AG20443 (cell line): ENCODE measurements at places on chromosomes 2 and 18.
A peak's percentile ranks its signal among the peaks of the same experiment; 100 is the strongest.

GRCh38 chr2:224847381-224847780, 131.2 kb upstream of the CCDC195 start:
- DNase-seq: no peak

- peak; percentile 42 for DNase-seq
Observed at GRCh38 chr2:70367722-70368323, 66.0 kb upstream of the FAM136A start.

DNA sequence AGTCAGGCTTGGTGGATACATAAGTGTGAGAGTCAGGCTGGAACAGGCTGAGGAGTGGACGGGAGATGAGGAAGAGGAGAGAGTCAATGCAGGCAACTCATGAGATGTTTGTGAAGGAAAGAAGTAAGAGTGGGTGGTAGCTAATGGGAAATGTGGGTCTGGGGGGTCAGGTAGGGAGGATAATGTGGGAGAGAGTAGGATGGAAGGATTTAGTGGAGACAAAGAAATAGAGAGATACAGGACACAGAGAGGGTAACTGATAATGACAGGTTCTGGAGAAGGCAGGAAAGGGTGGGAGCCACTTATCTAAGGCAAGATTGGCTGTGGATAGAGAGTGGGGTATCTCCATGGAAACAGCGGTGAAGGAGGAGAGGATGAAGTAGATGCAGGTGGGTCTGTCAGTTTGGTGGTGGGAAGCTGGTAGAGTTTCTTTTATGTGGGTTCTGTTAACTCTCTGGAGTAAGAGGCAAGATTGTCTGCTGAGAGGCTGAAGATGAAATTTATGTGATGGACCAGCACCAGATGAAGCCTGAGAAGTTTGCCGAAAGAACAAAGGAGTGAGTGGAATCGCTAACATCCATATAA, 190.6 kb upstream of the SPRED2 start:
- no peak for DNase-seq

DNA sequence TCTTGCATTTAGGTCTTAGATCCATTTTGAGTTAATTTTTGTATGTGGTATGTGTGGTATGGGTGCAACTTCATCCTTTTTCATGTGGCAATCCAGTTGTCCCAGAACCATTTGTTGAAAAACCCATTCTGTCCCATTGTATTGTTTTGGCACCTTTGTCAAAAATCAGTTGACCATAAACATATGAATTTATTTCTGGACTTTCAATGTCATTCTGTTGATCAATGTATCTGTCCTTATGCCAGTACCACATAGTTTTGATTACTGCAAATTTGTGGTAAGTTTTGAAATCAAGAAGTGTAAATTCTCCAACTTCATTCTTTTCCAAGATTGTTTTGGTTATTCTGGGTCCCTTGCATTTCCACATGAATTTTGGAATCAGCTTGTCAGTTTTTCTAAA, 16.6 kb upstream of the ZNF396 start:
- no peak for DNase-seq

DNA sequence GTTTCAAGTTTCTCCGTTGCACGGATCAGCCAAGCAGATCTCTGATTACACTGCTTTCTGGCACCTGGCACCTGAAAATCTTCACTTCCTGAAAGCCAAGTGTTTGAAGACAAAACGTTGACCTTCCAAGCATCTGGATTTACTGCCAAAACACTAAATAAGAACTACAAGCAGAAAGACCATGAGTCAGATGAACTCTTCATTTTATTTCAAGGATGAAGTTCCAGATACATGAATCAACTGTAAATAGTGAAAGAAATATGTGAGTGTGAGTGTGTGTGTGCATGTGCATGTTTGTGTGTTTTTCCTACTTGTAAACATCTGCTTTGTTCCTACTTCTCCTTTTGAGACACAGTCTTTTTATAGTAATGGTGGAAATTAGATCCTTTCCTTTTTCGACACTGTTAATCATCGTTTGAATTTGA, 60.0 kb upstream of the DTNA start:
- DNase-seq: peak; percentile 47

GRCh38 chr18:8994603-8995002, 107.9 kb upstream of the NDUFV2 start:
- DNase-seq: no peak

GRCh38 chr2:60888853-60889252, 7.5 kb downstream of the REL start:
- no peak for DNase-seq

DNA sequence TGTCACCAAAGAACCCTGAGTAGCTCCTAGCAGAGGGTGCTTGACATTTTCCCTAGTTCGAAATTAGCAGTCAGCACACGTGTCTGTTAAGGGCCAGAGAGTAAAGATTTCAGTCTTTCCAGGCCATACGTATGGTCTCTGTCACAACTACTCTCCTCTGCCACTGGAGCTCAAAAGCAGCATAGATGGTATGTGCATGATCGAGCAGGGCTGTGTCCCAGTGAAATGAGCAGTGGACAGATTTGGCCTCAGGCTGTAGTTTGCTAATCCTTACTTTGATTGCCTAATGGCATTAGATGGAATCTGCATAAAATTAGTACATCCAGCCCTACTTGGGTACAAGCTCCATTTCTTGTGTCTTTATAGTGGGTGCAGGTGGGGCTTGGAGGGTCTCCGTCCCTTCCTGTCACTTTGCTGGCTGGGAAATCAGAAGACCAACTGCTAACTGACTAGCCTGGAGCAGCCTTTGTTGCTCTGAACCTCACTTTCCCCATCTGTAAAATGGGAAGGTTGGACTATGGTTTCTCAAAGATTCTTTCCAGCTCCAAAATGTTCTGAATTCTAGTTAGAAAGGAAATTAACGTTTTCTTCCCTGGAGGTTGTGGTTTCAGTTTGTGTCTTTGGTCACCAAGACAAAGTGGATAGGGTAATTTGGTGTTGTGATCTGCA, 108.5 kb downstream of the GLI2 start:
- no peak for DNase-seq

GRCh38 chr18:24138409-24138788, 463 bp upstream of the CABYR start:
- peak; percentile 16 for DNase-seq

DNA sequence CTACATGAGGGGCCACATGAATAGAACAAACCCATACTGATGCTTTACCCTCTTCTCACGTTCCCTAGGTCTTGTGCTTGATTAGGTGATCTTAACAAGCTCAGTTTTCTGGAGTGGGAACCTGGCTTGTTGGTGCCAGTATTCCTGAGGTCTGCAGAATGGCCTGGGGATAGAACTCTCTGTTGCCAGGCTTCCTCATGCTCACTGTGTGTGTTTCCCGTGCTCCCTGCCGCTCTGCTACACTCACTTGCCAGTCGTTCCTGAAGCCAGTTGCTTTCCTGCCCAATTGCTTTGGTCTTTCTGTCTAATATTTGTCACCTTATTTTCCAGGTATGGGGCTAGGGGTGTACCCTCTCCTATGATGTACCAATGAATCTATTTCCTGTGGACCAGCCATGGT, 2111.5 kb upstream of the PIK3C3 start:
- DNase-seq: no peak

DNA sequence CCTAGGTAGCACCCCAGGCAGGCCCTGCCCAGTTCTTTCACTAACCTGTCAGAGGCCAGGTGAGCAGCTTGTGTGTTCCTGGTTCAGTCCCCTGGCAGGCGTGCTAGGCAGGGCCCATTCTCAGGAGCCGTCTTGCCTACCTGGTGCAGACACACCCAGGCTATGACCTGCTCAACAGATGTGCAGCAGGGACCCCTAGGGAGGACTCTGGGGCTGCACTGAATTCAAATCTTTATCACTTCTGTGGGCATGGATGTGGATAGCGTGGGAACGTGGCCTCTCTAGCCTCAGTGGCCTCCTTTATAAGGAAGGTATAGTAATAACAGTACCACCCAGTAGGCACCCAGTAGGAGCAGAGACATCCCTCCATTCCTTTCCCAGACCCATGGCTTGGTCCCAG, 48.4 kb downstream of the PLEKHB2 start:
- DNase-seq: no peak

GRCh38 chr2:197919487-197919886, 115.1 kb downstream of the PLCL1 start:
- no peak for DNase-seq

DNA sequence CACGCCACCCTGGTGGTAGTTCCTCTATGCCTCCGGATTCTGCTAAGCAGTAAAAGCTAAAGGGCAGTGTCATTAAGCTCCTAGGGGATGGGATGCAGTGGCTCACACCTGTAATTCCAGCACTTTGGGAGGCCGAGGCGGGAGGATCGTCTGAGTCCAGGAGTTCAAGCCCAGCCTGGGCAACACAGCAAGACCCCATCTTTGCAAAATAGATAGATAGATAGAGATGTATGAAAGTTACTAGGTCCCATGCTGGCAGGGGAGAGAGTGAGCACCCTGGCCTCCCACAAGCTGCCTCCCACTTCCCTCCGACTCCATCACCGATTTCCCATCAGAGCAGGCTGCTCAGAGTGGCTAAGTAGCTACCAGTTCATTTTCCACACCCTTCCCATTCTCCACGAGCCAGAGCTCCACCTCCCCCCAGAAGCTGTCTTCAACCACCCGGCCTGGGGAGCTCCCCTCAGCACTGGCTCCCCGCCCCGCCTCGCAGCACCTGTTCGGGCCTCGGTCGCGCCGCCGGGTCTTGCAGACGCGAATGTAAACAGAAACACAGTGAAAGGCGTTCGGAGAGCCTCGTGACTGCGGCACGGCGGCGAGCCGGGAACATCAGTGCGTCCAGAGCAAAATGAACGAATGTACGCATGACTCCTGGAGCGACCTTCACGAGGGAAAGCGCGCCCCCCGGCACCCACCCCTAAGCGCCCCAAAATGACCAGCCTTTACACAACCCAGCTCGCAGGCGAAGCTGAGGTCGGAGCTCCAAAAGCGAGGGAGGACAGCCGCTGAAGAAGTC, 598 bp upstream of the CEP68 start:
- DNase-seq: no peak

DNA sequence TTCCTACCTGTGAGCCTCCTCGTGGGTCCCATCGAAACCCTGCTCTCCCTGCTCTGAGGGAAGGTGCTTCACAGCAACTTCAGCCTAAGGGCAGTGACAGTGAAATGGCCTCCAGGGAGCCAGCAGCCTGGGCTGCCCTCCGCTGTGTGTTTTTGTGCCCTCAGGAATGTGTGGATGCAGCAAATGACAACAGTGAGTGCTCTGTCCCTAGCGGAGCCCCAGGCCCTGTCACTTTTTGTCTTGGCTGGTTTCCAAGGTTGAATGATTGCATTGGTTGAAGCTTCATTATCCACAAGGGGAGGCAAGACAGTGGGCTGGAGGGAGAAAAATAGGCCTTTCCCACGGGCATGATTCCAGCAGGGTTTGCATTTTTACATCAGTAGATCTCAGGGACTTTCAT, 42.9 kb downstream of the STON1 start:
- DNase-seq: no peak

- no peak for DNase-seq
Observed at GRCh38 chr2:151347294-151347693, 10.1 kb upstream of the TNFAIP6 start.

- DNase-seq: no peak
Observed at GRCh38 chr18:74795751-74796150, 198.1 kb downstream of the ZNF407 start.

DNA sequence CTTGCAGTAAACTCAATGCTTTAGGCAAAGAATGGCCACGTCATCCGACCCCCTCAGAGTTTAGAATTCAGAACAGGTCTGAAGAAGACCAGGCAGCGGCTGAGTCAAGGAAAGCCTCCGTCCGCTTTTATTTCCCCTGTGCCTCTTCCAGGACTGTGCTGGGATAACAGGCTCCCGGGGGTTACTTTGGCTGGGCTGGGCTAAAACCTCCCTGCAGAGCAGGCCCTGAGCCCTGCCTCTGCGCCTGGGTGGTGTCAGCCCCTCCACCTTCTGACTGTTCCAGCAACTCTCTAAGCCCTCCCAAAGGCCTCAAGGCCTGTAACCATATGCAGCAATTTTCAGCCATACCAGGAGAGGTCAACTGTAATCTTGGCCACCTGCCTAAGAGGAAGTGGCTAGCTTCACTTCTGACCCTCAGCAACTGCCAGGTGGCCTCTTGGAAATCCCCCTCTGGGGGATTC, 166.5 kb downstream of the RPIA start:
- DNase-seq: no peak

DNA sequence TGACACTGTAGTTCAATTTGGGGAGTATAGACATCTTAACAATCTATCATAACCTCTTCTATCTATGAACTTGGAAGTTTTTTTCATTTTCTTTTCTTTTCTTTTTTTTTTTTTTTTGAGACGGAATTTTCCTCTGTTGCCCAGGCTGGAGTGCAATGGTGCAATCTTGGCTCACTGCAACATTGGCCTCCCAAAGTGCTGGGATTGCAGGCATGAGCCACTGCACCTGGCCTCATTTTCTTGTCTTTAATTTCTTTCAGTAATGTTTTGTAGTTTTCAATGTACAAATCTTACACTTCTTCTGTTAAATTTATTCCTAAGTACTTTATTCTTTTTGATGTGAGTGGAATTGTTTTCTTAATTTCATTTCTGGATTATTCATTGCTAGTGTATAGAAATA, 14.6 kb downstream of the ASAP2 start:
- no peak for DNase-seq

- peak; percentile 21 for DNase-seq
Observed at GRCh38 chr2:43484323-43484930, 111.4 kb downstream of the THADA start.

- peak; percentile 60 for DNase-seq
Observed at GRCh38 chr2:53896864-53897263, 37.1 kb upstream of the GPR75 start.

DNA sequence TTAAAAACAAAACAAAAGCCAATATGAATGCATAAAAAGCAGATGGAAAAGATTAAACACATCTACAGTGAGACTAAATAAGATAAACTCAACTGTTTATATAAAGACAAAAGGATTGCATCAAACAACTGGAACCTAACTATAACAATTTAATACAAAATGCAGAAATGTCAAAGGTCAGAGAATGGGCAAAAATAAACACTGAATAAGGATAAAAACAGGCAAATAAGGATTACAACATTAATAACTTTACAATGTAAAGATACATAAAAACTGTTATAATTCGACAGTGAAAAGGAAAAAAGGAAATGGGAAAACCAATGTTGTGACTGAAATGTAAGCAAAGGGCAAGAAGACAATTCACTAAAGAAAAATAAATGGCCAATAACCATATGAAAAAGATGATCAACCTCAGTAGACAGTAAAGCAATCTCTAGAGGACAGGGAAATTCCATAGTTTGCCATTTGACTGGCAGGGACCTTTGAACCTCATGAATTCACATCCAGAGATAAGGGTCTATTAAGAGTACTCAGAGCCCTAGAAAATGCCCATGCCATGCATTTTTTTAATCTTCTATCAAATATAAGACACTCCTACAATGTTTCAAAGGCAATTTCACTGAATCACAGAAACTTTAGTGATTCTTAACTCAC, 83.7 kb downstream of the TMEM131 start:
- DNase-seq: no peak

DNA sequence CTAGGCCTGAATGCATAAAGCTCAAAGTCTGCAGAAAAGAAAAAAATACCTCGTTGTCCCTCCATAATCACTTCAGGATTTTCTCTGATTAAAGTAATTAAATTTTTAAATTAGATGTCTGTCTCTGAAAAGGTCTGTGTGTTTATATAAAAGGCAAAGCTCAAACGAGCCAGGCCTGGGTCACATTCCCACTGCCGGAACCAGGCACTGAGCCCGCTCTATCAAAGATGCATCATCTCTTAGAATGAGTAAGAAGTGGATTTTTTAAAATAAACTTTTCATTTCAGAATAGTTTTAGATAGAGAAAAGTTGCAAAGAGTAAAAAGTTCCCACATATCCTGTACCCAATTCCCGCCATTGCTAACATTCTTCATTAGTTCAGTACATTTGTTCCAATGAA, 202.1 kb upstream of the KYNU start:
- DNase-seq: no peak
